GDM1 (cell line): ENCODE measurements at places on chromosomes 7 and 10.

GRCh38 chr7:150988230-150989226 lies 2.3 kb upstream of the NOS3 start:
- peak; percentile 67 for DNase-seq

DNA sequence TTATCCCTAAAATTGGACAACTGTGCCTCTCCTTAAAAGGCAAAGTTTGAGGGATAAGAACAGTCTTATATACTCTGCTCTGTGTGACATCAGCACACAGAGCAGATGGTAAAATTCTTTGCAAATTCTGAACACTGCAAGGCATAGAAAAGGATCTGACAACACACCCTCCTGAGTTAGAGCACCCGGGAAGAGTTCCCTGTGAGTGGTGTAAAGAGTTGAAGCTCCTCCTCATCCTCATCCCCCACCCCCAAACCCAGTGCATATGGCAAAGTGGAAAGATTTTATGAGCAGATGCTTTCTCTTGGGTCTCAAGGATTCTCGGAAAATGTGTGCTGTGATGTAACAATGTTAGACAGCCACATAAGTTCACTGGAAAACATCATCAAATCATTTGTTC lies 40.0 kb upstream of the DGKI start:
- no peak for DNase-seq

- no peak for DNase-seq
Measured at GRCh38 chr10:46518028-46518725, 38.3 kb downstream of the GPRIN2 start.

DNA sequence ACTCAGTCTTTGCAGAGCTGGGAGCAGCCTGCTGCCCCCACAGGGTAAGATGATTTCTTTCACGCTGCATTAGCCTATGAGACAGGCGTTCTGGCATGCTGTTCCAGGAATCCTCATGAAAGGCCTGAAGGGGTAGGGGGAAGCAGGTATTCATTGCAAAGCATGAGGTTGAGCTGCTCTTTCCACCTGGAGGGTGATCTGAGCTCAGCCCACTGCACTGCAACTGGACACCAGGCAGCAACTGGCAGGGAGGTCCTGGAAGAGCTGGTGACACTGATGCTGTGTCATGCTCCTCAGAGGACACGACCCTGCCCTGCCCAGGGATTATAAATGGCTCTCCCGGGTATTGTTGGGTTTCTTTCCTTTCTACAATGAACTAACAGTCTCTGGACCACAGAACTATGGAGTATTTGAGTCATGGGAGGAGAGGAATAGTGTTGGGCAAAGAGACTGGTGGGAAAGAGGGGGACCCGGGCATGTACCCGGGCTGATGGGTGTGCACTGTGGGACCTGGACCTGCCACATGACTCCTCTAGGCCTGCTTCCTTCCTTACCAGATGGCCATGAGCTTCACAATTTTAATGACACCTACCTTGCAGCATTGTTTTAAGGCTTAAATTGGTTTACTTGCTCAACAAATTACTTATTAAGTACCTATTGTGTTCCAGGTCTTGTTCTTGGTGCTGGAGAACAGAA lies 24.3 kb downstream of the SLC25A28 start:
- DNase-seq = no peak

DNA sequence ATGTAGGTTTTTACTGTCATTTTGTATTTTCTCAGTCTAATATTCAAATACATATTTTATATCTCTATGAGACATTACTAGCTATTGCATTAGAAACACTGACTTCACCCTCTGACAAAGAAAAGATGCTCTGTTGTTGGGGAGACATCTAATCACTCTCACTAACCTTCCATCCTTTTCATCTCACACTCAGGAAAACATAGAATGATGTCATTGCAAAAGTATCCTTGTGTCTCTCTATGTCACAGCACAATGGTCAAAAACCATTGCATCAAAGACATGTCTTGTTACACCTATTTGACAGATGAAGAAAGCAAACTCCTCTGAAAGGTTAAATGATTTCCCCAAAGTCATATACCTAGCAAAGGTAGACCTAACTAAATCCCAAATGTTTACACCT lies 231.3 kb upstream of the PTN start:
- no peak for DNase-seq

GRCh38 chr7:150831851-150832250 lies 20.5 kb upstream of the AOC1 start:
- DNase-seq = no peak

GRCh38 chr10:84429926-84430520 lies 101.6 kb downstream of the CCSER2 start:
- peak; percentile 62 for DNase-seq

GRCh38 chr10:25768167-25768566 lies 165.9 kb upstream of the MYO3A start:
- DNase-seq = no peak

DNA sequence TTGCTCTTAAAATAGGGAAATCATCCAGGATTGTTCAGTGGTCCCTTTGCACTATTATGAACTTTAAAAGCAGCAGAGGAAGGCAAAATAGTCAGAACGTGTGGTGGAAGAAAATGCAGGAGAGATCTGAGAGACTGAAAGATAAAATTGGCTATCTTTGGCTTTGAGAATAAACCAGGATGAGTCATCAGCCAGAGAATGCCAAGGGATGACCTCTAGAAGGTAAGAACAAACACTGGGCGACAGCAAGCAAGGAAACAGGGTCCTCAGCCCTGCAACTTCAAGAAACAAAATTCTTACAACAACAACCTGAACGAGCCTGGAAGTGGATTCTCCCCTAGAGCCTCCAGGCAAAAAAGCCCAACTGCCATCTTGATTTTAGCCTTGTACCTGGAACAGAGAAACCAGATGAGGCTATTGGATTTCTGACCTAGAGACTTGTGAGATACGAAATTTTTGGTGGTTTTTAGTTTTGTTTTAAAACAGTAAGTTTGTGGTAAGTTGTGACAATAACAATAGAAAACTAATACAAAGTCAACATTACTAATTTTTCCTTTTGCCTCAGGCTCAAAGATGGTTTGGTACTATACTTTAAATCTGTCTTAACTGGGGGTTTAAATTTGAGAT lies 130.2 kb upstream of the CNTNAP2 start:
- no peak for DNase-seq

DNA sequence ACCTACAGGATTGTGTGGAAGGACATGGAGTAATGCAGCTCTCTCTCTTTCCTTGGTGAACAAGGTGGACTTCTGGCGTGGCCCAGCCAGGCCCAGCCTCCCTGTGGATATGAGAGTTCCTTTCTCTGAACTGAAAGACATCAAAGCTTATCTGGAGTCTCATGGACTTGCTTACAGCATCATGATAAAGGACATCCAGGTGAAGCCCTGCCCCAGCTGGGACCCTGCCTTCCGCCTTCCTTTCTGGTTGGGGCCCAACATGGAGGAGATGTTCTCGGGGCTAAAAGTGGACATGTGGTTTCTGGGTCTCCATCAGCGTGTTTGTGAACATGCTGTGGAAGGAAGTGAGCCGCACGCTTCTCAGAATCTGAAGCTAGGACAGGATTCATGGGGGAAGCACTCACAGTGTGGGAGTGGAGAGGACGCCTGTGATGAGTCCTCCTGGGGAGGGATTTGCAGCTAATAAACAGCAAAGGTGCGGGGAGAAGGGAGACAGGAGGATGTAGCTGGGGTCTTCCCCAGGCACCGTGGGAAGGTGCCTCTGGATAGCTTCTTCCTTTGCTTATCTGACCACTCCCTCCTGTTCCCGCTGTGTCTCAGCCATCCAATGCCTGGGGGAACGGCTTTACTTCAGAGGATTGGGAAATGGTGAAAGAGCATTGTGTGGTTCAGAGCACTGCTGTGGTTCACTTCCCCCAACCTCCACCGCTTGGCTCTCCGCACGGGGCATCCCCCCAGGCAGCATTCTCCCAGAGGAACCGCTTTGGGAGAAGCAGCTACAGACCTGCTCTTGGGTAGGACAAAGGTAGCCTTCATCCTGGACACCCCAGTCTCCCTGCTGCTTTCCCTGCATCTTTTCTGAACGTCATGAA lies 5.5 kb downstream of the CPA5 start:
- no peak for DNase-seq

DNA sequence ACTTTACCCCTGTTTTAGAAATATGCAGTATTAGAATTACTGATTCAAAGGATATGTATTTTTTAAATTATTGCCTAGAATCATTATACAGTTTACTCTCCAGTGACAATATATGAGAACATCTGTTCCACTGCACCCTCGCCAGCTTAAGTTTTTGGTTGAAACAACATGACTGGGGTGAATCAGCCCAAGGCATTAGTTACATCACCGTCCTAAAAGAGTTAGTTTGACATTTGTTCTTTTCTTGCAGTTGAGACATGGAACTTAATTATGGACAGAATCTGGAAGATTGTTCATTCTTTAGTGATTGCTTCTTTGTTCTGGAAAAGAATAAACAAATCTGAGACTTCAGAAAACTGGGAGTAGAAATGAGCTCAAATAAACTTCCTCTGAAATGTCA lies 167.3 kb upstream of the DKK1 start:
- DNase-seq = no peak

DNA sequence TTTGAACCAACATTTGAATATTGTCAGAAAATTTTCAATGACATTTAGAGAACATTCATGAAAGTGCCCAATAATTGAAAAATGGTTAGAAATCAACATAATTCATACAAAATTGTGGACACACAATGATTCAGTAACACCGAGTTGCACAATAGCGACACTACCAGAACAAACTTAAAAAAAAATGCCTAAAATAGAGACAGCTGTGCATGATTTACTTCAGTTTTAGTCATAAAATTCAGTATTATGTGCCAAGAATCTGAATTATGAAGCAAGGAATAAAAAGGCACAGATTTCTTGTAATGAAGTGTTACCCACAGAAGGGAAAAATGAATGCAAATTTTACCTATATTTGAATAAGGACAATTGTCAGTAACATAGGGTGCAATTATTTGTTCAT lies 396.0 kb downstream of the SEMA3D start:
- DNase-seq = no peak

GRCh38 chr7:7157887-7158271 lies 24.5 kb upstream of the C1GALT1 start:
- DNase-seq = no peak

GRCh38 chr7:44827567-44827966 lies 20.3 kb downstream of the H2AZ2 start:
- no peak for DNase-seq
